Activated CD4-positive, alpha-beta memory T cell treated with anti-CD3 and anti-CD28 coated beads for 36 hours (primary cell): ENCODE measurements at places on chromosomes 1 and 21. TPM values are rescaled to one million over a fixed set of nuclear protein-coding genes. Genes with fewer than 3 reads are reported as not detected.

DNA sequence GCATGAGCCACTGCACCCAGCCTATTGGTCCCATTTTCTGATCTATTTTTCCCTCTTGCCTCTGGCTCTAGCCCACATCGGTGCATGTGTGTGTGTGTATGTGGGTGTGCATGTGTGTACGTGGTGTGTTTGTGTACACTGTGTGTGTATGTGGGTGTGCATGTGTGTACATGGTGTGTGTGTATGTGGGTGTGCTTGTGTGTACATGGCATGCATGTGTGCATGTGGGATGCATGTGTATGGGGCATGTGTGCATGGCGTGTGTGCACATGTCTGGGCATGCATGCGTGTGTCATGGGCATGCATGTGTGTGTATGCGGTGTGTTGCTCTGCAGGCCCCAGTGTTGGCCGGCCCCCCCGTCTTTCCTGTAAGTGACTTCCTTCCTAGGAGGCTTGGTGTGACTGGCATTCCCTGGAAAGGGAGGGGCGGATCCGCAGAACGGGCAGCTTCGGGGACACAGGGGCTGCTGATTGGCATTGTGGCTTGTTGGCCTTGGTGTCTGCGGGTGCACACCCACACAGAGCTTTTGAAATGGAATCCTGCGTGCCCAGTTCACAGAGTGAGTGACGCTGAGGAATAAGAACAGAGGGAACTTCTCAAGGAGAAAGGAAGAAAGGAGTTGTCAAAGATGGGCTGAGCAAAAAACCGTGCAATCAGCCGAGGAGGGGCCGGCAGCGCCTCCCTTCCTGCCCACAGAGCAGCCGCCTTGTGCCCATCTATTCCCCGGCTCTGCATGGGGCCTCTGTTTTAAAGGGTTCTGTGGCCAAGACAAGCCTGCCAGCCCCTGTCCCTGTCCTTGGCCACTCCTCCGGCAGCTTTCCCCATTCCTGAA is 8.0 kb downstream of the PDXK start:
- DNase-seq, result no peak

Gene RIPK4
- total RNA-seq, result 0.10 TPM

Gene FMO1
- not detected for total RNA-seq

GRCh38 chr1:35539824-35540261 is 17.4 kb downstream of the KIAA0319L start:
- DNase-seq, result no peak

Gene DNASE2B
- not detected for total RNA-seq

DNA sequence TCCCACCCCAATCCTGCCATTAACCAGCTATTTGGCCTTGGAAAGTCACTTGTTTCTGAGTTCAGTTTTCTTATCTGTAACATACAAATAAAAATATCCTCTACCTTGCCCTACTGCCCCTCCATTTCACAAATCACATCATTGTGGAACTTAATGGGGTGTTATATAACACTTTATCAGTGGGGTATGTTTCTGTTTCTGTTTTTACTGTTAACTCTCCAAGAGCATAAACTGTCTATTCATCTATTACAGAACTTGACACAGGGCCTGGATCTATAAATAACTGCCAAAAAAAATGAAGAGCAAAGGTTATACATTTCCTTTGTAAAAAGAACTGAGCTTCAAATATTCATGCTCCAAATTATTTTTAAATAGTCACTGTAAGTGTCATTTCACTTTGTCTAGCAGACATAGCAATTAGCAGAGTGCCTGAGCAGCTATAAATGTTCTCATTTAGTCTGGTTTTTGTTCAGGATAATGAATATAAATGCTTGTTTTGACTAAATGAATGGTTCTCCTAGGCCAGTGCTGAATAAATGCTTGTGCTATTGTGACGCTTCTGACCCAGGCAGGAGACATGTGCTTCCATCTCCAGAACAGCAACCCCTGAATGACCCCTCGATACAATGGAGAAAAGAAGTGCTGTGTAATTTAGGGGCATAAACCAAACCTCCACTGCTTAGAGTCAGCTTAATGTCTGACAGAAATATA is 7.4 kb downstream of the PIGM start:
- no peak for DNase-seq

DNA sequence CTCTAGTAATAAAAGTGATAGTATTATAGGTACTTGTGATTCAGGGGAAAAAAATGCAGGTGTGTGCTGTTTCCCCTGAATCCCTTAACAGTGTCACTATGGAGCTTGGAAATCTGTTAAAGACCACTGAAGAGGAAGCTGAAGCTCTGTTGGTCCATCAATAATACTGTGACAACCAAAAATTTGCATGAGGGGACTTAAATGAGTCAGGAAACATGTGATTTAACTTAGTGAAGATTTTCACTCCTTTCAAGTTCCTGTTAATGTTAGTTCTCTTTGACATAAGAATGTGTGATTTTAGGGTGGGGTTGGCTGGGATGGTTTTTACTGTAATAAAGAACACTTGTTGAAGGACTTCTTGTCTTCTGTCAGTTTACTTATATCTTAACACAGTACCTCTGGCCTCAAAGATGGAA is 32.0 kb downstream of the VANGL2 start:
- no peak for DNase-seq
